ENCODE measurements at places on chromosomes 6 and 20.
A peak's percentile ranks its signal among the peaks of the same experiment; 100 is the strongest.

DNA sequence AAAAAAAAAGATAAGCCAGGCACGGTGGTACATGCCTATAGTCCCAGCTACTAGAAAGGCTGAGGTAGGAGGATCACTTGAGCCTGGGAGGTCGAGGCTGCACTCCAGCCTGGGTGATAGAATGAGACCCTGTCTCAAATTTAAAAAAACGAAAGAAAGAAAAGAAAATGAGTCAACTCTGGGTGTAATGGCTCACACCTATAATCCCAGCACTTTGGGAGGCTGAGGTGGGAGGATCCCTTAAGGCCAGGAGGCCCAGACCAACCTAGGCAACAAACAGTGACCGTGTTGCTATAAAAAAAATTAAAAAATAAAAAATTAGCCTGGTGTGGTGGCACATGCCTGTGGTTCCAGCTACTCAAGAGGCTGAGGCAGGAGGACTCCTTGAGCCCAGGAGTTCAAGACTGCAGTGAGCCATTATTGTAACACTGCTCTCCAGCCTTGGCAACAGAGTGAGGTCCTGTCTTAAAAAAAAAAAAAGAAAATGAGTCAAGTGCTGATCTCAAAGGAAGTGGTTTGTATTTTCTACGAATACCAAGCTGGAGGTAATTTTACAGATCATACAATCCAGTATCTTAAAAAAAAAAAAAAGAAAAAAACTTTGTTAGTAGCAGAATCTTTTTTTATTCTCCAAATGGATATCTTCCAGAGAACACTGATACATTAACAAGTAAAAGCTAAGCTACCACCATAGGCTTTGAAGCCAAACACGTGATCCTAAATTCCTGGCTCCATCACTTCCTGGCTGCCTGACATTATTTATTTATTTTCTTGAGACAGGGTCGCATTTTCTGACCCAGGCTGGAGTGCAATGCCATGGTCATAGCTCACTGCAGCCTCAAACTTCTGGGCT, 5.7 kb downstream of the COMMD7 start:
- DNase-seq = no peak

DNA sequence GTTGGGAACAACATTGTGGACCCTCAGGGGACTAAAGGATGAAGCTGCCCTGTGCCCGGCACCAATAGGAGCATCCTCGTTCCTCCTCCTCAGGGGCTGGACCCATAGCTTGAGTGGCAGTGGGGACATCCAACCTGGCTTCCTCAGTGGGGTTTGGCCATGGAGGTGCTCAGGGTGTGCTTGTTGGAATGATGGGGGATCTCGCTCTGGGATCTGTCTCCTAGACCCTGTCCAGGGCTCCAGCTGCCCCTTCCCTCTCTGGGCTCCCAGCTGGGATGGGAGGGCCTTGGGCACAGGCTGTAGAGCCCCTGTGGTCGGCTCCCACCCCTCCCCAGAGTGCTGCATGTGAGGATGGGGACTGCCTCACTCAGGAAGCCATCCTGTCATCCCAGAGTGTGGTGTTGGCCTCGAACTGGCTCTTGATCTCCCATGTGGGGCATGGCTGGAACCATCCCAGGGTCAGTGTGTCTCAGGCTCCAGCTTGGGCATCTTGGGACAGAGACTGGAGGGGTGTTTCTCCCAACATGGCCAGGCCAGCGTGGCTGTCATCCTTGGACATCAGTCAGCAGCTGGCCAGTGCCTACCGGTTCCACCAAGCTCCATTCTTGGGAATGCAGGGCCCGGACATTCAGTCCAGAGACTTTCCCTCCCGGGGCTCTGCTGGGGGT, 9.5 kb upstream of the MYT1 start:
- DNase-seq = no peak

- no peak for DNase-seq
Measured at GRCh38 chr6:100382767-100383195, 81.9 kb downstream of the SIM1 start.

DNA sequence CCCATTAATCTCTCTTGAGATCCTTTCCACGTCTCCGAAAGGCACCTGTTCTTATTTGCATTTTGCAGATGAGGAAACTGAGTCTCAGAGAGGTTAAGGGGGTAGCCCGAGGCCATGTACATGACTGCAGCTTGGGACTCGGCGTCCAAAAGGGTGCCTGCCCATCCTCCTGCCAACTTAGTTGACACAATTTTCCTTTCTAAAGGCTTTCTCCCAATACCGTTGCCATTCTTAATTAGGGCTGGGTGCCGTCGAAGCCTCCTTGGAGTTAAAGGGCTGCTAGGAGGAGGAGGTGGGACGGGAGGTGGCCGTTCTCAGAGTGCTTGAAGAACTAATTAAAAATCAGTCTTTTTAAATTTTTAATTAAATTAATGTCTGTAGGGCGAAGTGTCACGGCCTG, 546 bp upstream of the PSMG4 start:
- no peak for DNase-seq

DNA sequence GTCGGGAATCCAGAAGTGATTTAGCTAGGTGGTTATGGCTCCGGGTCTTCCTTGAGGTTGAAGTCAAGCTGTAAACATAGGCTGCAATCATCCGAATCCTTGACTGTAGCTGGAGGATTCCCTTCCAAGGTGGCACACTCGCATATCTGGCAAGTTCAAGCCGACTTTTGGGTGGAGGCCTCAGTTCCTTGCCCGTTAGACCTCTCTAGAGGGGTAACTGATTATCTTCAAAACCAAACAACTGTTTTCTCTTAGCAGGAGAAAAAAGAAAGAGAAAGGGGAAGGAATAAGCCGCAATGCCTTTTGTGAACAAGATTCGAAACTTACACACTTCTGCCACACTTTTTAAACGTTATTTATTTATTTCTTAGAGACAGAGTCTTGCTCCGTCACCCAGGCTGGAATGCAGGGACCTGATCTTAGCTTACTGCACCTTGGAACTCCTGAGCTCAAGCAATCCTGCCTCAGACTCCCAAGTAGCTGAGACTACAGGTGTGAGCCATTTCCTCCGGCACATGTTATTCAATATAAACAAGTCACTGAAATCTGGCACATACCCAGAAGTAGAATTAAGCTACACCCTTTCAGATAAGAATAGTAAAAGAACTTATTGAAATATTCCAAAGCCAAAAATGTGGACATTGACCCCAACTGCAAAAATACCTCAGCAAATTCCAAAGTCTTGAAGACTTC, 76.3 kb downstream of the HFE start:
- no peak for DNase-seq

DNA sequence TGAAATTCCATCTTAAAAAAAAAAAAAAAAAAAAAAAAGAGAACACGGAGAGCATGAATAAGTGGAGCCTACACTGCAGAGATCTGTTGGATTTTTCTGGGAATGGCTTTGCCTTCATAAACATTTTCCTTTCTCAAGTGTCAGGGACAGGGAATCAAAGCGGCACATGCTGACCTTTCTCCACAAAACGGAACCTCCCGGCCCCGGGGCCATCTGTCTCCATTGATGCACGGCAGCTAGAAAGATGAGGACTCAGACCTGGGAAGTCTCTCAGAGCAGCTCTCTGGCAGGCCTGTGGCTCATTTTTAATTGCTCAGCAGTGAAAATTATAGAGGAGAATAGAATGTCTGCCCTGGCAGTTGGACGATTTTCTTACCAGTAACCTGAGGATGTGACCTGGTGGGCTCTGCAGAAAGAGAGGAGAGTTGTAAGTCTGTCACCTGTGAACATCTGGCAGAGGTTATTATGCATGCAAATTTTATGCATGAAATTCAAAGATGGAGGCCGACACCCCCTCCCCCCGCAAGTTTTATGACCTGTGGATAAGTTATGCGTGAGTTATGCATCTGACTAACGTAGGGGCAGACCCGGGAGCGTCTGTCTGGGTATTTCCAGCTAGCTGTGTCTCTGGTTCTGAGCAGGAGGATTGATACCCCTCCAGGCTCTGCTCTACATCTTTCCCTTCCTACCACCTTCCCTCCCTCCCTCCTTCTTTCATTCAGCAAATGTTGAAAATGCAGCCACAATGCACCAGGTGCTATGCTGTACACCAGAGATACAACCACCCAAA, 352.5 kb downstream of the CDH26 start:
- no peak for DNase-seq

DNA sequence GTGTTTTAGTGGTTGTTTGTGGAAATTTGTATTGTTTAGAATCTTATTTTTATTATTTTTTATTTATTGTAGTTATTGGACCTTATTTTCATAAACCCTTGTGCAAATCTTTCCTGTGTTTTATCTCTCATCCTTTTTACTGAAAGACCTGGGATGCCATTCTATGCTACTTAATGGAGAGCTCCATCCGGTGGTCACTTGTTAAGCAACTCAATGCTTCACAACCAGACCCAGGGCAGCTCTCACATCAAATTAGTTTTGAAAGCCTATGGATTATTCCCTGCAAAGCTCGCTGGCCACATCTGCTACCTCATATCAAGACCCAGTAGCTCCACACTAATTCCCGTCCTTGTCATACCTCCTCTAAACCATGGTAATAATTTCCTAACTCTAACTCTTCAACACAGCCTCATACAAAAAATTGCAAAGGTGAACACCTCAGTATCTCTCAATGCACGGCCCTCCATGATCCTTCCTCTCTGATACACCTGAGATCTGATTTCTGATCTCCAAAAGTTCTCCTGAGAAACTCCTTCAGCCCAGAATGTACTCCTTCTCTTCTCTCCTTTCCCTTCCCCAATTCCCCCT, 296.6 kb upstream of the MANEA start:
- peak; percentile 4 for DNase-seq

- DNase-seq = no peak
Measured at GRCh38 chr20:41116282-41116956, 20.9 kb upstream of the PLCG1 start.

DNA sequence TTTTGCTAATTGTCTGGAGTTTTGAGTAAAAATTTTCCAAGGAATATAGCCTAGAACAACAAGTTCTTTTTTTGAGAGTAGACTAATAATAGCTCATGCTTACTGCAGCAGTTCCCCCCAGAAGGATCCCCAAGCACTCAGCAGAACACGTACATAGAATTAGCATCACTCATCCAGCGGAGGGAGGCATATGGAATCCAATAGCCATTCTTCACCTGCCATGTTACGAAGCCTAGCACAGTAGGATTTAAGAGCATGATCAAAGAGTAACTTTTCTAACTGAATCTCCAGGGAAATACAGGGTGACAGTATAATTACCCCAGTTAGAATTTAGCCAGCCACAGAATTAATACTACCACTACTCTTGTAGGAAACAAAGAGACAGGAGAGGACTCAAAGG, 511.7 kb upstream of the NOX3 start:
- no peak for DNase-seq

DNA sequence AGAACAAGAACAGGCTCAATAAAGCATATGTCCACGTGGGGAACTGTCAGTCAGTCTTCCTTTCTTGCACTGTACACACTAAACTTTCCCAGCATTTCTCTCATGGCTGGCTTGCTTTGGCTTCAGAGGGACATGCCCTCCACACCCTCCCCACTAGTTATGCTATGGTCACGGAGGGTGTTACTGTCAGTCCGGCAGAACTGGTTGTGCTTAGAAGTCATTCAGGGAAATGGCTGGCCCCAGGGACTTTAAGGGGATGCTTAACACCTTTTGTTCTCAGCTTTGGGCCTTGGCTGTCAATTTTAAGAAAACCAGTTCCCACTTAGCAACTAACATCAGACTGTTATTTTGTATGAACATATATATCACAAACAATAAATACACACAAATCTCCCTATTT, 55.1 kb downstream of the ELOVL5 start:
- DNase-seq = no peak

- no peak for DNase-seq
Measured at GRCh38 chr6:154234019-154234772, 122.4 kb downstream of the IPCEF1 start.

DNA sequence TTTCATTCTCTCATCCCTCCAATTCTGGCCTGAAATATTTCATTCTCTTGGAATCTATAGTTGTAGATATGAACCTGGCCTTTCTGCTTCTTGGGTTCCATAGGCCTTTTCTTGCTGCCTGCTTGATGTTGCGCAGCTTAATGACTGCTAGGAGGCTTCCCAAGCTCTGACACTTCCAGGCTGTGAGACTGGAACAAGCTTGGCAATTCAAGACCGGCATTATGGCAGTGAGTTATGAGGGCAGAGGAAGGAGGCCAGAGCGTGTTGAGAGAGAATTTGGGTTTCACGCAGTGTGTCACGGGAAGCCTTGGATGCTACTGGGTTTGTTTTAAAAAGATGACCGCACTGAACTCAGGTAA, 948 bp upstream of the DNAJC5 start:
- no peak for DNase-seq

DNA sequence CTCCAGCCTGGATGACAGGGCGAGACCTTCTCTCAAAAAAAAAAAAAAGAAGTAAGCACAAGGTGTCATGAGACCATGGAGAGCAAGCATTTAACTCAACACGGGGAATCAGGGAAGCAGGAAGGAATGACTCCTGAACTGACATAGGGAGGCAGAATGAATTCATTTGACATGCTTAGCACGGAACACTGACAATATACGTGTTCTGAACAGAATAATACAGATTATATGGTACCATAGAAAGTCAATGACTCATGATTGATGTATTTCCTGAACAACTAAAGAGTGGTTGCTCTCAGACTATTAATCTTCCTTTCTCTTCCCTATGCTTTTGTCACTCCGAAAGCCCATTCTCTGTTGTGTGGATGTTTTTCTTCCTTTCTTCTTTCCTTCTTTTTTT, 20.7 kb upstream of the ASIP start:
- no peak for DNase-seq

DNA sequence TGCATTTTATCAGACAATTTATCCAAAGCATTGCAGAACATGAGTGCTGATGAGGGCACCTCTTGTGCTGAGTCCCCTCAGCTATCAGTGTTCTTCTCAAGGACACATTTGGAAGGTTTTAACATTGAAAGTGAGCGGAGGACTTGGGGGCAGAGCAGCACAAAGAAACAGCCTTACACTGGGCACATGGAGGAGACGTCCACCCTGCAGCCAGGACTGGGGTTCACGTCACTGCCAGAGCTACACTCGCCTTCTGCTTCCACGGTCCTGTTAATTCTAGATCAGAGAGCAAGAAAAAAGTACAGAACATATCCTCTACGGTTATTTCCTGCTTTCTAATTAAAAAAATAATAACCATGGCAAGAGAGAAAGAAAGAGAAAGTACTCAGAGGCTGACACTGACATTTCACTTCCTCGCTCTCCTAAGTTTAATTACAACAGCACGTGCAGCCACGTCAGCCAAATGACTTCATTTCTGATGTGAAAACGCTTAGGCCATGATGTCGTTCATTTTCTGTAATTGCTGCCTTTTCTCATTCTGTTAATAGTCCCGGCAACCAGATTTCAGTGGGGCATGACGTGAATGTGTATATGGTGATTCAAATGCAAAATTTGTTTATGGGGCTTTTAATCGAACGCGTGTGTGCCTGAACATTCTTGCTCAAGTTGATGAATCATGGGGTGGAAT, 5.1 kb downstream of the PRND start:
- no peak for DNase-seq

GRCh38 chr6:169454204-169454871, 200.7 kb upstream of the THBS2 start:
- DNase-seq = no peak

GRCh38 chr20:50592282-50593004, 82.3 kb downstream of the PTPN1 start:
- no peak for DNase-seq

GRCh38 chr6:97073903-97074302, 149.4 kb downstream of the KLHL32 start:
- no peak for DNase-seq

- DNase-seq = no peak
Measured at GRCh38 chr20:3165473-3166337, 6.0 kb upstream of the FASTKD5 start.

Measured in NCI-H2107 (cell line).